ENCODE measurements at places on chromosomes 12 and 14. TPM values are rescaled to one million over a fixed set of nuclear protein-coding genes. Genes with fewer than 3 reads are reported as not detected.

Gene SMCO2
- total RNA-seq, result not detected

Gene FOXN4
- not detected for total RNA-seq

Gene INHBC
- total RNA-seq, result 0.33 TPM

Gene NANOG
- total RNA-seq, result not detected

Gene THAP2
- total RNA-seq, result 12.6 TPM

Gene KCNK13
- total RNA-seq, result not detected

- no peak overlapping the region for H3K27ac ChIP-seq
- H3K27me3 ChIP-seq, result no peaks in the 10 kb centered on the region
- no peaks in the 10 kb centered on the region for H3K36me3 ChIP-seq
- no peaks in the 10 kb centered on the region for H3K4me1 ChIP-seq
Observed at GRCh38 chr12:46669720-46670119, 156.1 kb downstream of the SLC38A4 start.

GRCh38 chr12:123889848-123890535, 82.6 kb downstream of the CCDC92 start:
- H3K4me3 ChIP-seq, result no peak overlapping the region
- H3K27me3 ChIP-seq, result peaks cover 6% of the 10 kb centered on the region

DNA sequence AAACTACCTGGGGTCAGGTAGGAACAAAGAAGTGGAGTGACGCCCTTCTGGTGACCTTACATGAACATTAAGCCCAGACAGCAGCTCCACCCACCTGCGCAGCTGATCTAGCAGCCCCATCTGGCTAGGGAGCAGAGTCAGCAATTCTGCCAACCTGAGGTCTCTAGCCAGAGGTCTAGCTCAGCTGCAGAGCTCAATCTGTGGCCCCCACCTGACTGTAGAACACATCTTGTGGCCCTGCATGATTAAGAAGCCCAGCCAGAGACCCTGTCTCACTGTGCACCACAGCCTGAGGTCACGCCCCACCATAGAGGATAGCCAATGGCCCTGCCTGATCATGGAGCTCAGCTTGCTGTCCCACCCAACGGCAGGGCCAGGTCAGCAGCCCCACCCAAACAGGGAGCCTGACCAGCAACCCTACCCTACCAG, 50.6 kb upstream of the HIGD1C start:
- DNase-seq, result no peak
- H3K27me3 ChIP-seq, result no peaks in the 10 kb centered on the region
- H3K27ac ChIP-seq, result no peak overlapping the region
- H3K36me3 ChIP-seq, result no peaks in the 10 kb centered on the region

GRCh38 chr14:33958605-33959226, 7.8 kb upstream of the EGLN3 start:
- no peaks in the 10 kb centered on the region for H3K36me3 ChIP-seq
- H3K27me3 ChIP-seq, result no peaks in the 10 kb centered on the region
- H3K4me3 ChIP-seq, result no peak overlapping the region
- no peak for DNase-seq
- H3K27ac ChIP-seq, result no peak overlapping the region

DNA sequence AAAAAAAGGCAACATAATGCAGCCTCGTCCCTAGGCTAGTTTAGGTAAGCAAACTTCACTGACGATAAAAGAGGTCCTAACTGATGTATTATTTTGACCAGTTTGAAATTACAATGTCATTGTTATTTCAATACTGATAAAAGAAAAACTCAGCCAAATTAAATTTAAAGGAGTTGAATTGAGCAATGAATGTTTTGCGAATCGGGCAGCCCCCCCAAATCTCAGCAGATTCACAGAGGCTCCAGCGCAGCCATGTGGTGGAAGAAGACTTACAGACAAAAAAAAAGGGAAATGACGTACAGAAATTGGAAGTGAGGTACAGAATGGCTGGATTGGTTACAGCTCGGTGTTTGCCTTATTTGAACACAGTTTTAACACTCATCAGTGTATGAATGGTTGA, 8.2 kb upstream of the LDHB start:
- no peaks in the 10 kb centered on the region for H3K4me1 ChIP-seq
- no peak overlapping the region for H3K4me3 ChIP-seq
- no peaks in the 10 kb centered on the region for H3K27me3 ChIP-seq
- DNase-seq, result no peak
- H3K36me3 ChIP-seq, result no peaks in the 10 kb centered on the region

DNA sequence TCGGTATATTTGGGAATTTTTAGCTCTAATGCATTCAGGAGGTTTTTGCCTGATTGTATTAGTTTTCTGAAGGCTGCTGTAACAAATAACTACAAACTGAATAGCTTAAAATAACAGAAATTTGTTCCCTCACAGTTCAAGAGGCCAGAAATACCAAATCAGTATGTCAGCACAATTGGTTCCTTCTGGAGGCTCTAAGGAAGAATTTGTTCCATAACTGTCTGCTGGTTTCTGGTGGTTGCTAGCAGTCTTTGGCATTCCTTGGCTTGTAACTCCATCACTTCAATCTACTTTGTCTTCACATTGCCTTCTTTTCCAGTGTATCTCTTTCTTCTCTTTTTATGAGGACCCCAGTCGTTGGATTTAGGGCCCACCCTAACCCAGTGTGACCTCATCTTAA, 21.3 kb downstream of the TMTC3 start:
- H3K4me1 ChIP-seq, result no peaks in the 10 kb centered on the region
- no peak overlapping the region for H3K4me3 ChIP-seq
- H3K36me3 ChIP-seq, result peaks cover 51% of the 10 kb centered on the region
- DNase-seq, result no peak
- no peaks in the 10 kb centered on the region for H3K27me3 ChIP-seq

- no peak for DNase-seq
- H3K4me3 ChIP-seq, result no peak overlapping the region
- no peaks in the 10 kb centered on the region for H3K27me3 ChIP-seq
- no peak overlapping the region for H3K27ac ChIP-seq
- no peaks in the 10 kb centered on the region for H3K4me1 ChIP-seq
- H3K36me3 ChIP-seq, result no peaks in the 10 kb centered on the region
Observed at GRCh38 chr12:93518725-93519124, 51.4 kb downstream of the MRPL42 start.

GRCh38 chr12:20367583-20368113, 689 bp upstream of the PDE3A start:
- H3K4me3 ChIP-seq, result no peak overlapping the region
- H3K27me3 ChIP-seq, result peaks cover 17% of the 10 kb centered on the region
- H3K36me3 ChIP-seq, result no peaks in the 10 kb centered on the region

DNA sequence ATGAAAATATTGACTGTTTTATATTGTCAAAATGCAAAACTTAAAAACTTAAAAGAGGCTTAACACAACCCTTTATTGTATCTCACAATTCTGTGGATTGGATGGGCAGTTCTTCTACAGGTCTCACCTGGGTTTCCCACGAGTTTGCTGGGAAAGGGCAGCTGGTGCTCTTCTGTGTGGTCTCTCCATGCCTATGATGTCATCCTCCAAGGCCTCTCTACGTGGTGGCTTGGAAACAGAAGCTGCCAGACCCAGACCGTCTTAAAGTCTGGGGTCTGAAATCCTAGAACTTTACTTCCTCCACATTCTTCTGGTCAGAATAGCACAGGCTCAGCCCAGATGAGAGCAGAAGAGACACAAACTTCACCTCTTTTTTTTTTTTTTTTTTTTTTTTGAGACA, 36.5 kb upstream of the KICS2 start:
- H3K36me3 ChIP-seq, result no peaks in the 10 kb centered on the region
- H3K27me3 ChIP-seq, result no peaks in the 10 kb centered on the region
- H3K4me3 ChIP-seq, result no peak overlapping the region
- DNase-seq, result no peak

- no peaks in the 10 kb centered on the region for H3K27me3 ChIP-seq
- no peak overlapping the region for H3K27ac ChIP-seq
- H3K36me3 ChIP-seq, result no peaks in the 10 kb centered on the region
- H3K4me1 ChIP-seq, result no peaks in the 10 kb centered on the region
Observed at GRCh38 chr12:72296389-72296788, 24.2 kb downstream of the TRHDE start.

DNA sequence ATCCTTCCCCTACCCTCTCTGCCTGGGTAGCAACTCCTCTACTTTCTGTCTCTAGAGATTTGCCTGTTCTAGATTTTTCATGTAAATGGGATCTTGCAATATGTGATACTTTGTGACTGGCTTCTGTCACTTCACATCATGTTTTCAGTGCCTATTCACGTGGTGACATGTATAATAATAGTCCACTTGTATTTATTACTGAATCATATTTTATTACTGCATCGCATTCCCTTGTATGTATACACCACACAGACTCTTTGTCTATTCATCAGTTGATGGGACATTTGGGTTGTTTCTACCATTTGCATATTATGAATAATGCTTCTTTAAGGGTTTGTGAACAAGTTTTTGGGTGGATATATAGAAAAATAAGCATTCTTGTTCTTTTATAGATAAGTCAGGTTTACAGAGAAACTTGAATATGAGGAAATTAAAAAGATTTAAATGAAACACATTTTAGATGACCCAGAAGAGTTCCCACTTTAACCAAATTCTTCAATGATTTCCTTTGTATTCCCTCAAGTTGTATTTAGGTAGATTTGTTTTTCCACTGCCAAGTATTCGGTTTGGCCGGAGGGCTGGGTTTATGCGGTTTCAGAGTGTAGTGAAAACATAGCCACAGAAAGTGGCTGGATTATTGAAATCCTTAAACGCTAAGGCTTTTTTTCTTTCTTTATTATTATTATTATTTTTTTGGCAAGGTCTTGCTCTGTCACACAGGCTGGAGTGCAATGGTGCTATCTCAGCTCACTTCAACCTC, 178.7 kb upstream of the TMTC1 start:
- H3K27ac ChIP-seq, result no peak overlapping the region
- no peaks in the 10 kb centered on the region for H3K27me3 ChIP-seq
- no peak for DNase-seq
- no peaks in the 10 kb centered on the region for H3K4me1 ChIP-seq
- no peak overlapping the region for H3K4me3 ChIP-seq

DNA sequence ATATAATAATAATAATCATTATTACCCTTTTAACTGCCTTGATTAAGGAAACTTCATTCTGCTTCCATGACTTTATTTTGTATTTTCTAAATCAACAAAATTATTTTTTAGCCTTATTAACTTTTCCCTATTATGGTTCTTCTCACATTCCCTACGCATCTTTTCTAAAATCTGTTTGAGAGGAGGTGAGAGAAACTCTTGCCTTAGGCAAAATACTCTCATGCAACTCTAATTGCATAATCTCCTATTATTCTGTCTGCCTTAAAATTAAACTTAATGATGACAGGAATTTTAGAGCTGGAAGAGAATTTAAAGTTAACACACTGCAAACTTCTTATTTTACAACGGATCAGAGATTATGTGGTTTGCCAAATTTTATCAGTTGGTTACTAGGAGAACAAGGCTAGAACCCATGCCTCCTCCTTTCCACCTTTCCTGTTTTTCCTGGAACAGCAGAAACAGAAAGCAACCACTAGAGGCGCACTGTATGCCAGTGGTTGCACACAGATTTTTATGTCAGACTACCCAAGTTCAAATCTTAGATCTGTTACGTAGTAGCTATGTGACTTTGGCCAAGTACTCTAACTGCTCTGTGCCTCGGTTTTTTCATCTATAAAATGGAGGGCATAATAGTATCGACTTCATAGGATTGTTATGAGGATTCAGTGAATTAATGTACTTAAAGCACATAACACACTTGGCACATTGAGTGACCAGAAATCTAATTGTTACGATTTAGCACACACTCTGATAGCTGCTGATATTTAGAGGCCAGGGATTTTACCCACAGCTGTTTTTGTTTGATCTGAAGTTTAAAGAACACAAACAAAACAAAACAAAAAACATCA, 4.3 kb upstream of the BRMS1L start:
- H3K4me3 ChIP-seq, result no peak overlapping the region
- no peak overlapping the region for H3K27ac ChIP-seq
- DNase-seq, result no peak
- no peaks in the 10 kb centered on the region for H3K27me3 ChIP-seq
- no peaks in the 10 kb centered on the region for H3K36me3 ChIP-seq
- H3K4me1 ChIP-seq, result peaks cover 12% of the 10 kb centered on the region

GRCh38 chr12:118446247-118446646, 69.9 kb downstream of the SUDS3 start:
- H3K4me3 ChIP-seq, result no peak overlapping the region
- H3K27me3 ChIP-seq, result peaks cover 4% of the 10 kb centered on the region
- no peaks in the 10 kb centered on the region for H3K36me3 ChIP-seq
- no peaks in the 10 kb centered on the region for H3K4me1 ChIP-seq
- DNase-seq, result no peak
- H3K27ac ChIP-seq, result no peak overlapping the region

GRCh38 chr14:93977171-93977570, 801 bp upstream of the ASB2 start:
- peaks cover 84% of the 10 kb centered on the region for H3K4me1 ChIP-seq
- no peak overlapping the region for H3K27ac ChIP-seq
- H3K4me3 ChIP-seq, result no peak overlapping the region
- H3K27me3 ChIP-seq, result no peaks in the 10 kb centered on the region

DNA sequence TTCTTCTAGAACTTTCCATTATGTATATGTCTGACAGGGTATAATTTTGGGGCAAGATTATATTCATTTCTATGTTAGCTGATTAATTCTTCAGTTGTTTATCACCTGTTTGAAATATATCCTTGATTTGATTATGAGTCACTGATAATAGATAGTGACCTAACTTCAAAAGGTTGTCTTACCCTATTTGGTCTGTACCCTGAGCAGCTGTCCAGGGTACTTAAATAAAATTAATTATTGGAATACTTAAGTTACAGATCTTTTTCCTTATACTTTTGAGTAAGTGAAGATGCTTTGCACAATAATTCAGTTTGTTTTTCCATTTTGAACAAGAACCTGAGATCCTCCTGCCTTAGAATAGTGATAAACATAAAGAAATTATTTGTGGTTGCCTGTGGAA, 13.2 kb upstream of the NPAS3 start:
- H3K27me3 ChIP-seq, result no peaks in the 10 kb centered on the region
- no peaks in the 10 kb centered on the region for H3K36me3 ChIP-seq
- H3K27ac ChIP-seq, result no peak overlapping the region
- H3K4me1 ChIP-seq, result no peaks in the 10 kb centered on the region
- H3K4me3 ChIP-seq, result no peak overlapping the region

DNA sequence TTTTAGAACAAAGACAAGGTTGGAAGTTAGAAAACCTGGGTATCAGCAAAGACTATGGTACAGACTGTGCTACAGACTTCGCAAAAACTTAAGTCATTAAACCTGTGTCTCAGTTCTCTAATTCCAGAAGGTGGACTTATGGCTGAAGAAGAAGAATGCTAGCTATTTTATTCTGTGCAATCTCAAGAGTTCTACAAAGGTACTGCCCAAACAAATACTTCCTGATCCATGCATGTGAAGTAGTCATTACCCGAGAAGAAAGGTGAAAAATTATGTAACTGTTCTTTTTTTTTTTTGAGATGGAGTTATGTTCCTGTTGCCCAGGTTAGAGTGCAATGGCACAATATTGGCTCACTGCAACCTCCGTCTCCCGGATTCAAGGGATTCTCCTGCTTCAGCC, 45.5 kb upstream of the SLC2A3 start:
- H3K36me3 ChIP-seq, result no peaks in the 10 kb centered on the region
- no peak overlapping the region for H3K4me3 ChIP-seq
- H3K4me1 ChIP-seq, result peaks cover 4% of the 10 kb centered on the region
- DNase-seq, result no peak
- no peak overlapping the region for H3K27ac ChIP-seq

GRCh38 chr12:54273981-54274380, 5.9 kb downstream of the CBX5 start:
- H3K27ac ChIP-seq, result no peak overlapping the region
- no peak overlapping the region for H3K4me3 ChIP-seq
- no peak for DNase-seq
- H3K36me3 ChIP-seq, result peaks cover 14% of the 10 kb centered on the region
- peaks cover 22% of the 10 kb centered on the region for H3K4me1 ChIP-seq
